Activated CD8-positive, alpha-beta memory T cell treated with anti-CD3 and anti-CD28 coated beads for 4 hours (primary cell): ENCODE measurements at places on chromosomes 2 and 18.

- DNase-seq = no peak
Measured at GRCh38 chr18:28204154-28204553, 27.2 kb upstream of the CDH2 start.

- no peak for DNase-seq
Measured at GRCh38 chr2:198596985-198597384, 792.6 kb downstream of the PLCL1 start.

GRCh38 chr2:235555371-235555770 is 61.5 kb downstream of the AGAP1 start:
- no peak for DNase-seq

GRCh38 chr2:233907627-233908026 is 9.5 kb upstream of the TRPM8 start:
- no peak for DNase-seq

- DNase-seq = no peak
Measured at GRCh38 chr2:100285691-100286090, 36.6 kb downstream of the LONRF2 start.

DNA sequence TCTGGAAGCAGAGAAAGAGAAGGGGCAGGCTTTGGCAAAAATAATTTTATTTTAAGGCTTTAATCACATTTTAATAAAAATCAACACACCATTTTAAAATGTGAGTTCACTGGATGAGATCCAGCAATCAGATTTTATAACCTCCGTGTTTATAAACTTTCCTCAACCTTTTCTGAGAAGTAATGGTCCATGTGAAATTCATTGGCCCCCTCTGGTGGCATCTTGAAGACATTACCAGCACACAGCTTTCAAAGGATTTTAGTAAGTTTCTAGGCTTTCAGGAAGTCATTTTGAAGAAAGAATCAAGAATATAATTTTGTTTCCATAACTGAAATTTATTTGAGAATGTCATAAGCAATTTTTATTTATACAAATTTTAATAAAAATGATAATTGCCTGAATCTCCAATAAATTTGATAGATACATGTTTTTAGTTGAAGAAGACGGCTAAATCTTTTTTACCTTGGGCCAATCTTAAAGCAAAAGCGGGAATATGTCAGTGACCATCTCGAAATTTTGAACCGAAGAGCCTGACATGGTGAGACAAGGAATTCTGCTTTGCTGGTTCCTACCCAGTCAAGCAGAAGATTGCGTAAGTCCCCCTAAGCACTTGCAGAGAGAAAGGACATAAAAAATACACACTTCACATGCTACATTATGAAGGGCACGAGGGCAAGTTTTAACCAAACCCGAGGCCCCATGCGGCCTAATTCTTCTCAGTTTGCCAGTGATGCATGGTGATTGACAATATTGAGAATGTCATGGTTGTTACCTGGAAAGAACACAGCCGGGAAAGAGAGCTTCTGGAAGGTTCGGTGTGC is 128.4 kb upstream of the CBLN2 start:
- DNase-seq = no peak

GRCh38 chr2:54586062-54586461 is 129.9 kb downstream of the SPTBN1 start:
- DNase-seq = no peak

- DNase-seq = no peak
Measured at GRCh38 chr2:46232860-46233259, 64.3 kb upstream of the EPAS1 start.
